Lung (tissue), 17 donors: ENCODE measurements at places on chromosomes 5 and 9. TPM values are rescaled to one million over a fixed set of nuclear protein-coding genes. Genes with fewer than 3 reads are reported as not detected.

- no peaks in the 10 kb centered on the region for H3K27me3 ChIP-seq
- no peak overlapping the region for H3K4me3 ChIP-seq
- peaks cover 4% of the 10 kb centered on the region for H3K4me1 ChIP-seq
- H3K27ac ChIP-seq, result no peak overlapping the region
Observed at GRCh38 chr5:57494104-57495098, 11.8 kb upstream of the ACTBL2 start.

The SLC6A3 gene
- 0.95 TPM for total RNA-seq

The TYRP1 gene
- 5.1 TPM for total RNA-seq

DNA sequence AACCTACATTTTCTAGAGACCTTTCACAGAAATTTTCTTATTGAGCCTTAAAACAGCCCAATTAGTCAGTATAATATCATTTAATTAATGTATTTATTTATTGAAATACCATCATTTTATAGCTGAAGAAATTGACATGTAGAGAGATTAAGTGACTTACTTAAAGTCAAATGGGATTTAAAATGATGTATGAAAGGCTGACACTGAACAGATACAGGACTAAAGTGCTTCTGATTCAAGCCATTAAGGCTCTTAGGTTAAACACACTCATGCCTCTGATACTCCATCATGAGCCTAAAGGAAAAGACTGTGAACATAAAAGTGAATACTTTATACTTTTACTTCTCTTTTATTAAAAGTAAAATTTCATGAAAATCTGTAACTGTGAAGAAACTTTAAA, 12.8 kb downstream of the C9orf72 start:
- no peak for DNase-seq
- no peaks in the 10 kb centered on the region for H3K27me3 ChIP-seq
- H3K4me3 ChIP-seq, result no peak overlapping the region

The SOX30 gene
- 0.43 TPM for total RNA-seq

The SLC1A3 gene
- 21.0 TPM for total RNA-seq

DNA sequence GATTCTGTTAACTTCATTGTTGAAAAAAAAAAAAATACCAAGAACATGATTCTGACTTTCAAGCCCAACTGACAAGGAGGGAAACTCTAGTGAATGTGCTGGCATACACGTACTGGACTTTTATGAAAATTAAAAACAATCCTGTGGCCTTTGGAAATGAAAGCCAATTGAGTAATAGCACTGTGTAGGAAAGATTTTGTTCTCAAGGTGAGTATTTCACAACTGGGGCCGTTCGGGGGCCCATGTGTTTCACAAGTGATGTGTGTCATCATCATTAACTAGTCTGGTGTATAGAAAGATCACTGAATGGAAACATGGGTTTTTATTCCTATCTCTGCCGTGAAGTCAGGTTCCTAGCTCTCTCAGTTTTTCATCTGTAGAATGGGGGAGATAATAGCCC, 605.0 kb upstream of the CLINT1 start:
- H3K4me1 ChIP-seq, result peaks cover 7% of the 10 kb centered on the region
- H3K4me3 ChIP-seq, result no peak overlapping the region
- H3K27ac ChIP-seq, result no peak overlapping the region
- H3K27me3 ChIP-seq, result no peaks in the 10 kb centered on the region
- no peak for DNase-seq
- no peaks in the 10 kb centered on the region for H3K36me3 ChIP-seq

The IL9 gene
- not detected for total RNA-seq

The PCSK1 gene
- total RNA-seq, result 3.3 TPM

DNA sequence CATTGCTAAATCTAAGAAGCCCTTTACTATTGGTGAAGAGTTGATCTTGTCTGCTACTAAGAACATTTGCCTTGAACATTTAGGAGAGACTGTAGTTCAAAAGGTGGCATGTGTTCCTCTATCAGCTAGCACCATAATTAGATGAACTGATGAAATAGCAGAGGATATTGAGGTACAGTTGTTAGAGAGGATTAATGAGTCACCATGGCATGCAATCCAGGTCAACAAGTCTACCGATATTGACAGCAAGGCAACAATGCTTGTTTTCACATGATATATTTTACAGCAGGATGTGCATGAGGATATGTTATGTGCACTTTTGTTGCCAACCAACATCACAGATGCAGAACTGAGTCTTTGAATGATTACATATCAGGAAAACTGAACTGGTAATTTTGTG, 134.3 kb upstream of the CDH9 start:
- H3K4me3 ChIP-seq, result no peak overlapping the region
- no peaks in the 10 kb centered on the region for H3K36me3 ChIP-seq
- H3K27me3 ChIP-seq, result no peaks in the 10 kb centered on the region
- DNase-seq, result no peak
- H3K27ac ChIP-seq, result no peak overlapping the region

DNA sequence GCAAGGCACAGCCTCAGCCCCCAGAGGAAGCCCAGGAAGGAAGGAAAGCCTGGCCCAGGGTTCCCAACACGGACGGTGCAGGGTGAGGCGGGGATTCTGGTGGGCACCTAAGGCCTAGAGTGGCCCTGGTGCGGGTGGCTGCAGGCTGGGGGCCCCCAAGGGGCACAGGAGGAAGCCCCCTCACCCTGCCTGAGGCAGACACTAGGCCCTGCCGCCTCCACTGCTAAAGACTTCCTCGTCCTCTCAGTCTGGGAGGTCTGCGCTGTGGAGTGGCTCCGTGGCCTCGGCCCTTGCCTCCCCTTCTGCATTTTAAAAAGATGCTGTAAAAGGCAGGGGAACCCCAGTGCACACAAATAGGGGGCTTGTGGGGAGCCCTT, 3.4 kb downstream of the SLC9A3 start:
- H3K4me3 ChIP-seq, result no peak overlapping the region
- H3K36me3 ChIP-seq, result no peaks in the 10 kb centered on the region
- H3K27ac ChIP-seq, result no peak overlapping the region
- H3K4me1 ChIP-seq, result peaks cover 3% of the 10 kb centered on the region
- H3K27me3 ChIP-seq, result peaks cover 15% of the 10 kb centered on the region
- no peak for DNase-seq

- H3K4me3 ChIP-seq, result no peak overlapping the region
- no peaks in the 10 kb centered on the region for H3K36me3 ChIP-seq
- no peak overlapping the region for H3K27ac ChIP-seq
- peaks cover 3% of the 10 kb centered on the region for H3K4me1 ChIP-seq
- no peak for DNase-seq
- no peaks in the 10 kb centered on the region for H3K27me3 ChIP-seq
Observed at GRCh38 chr5:126499853-126500342, 76.7 kb downstream of the GRAMD2B start.

The LCN1 gene
- total RNA-seq, result not detected
